Activated gamma-delta T cell treated with Interleukin-2 at 50 U/mL for 16 hours (primary cell): ENCODE measurements at places on chromosomes 5 and 9.

DNA sequence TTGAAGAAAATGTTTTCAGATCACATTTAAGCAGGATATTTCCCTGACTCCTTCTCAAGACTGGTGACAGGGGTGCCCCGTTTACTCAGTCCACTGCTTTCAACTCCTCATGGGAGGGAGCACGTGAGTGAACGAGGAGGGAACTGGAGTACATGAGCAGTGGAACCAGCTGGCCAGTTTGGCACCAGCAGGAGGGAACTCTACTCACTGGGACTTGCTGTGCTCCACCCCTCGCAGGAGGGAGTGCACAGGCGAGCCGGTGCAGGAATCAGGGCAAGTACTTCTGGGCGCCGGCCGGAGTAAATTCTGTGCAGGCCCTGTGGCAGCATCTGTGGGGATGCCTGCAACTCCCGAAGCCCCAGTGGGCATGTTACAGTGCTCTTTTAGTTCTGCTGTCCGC lies 1941.1 kb upstream of the C9orf72 start:
- no peak for DNase-seq

- peak; percentile 4 for DNase-seq
These were observed 947 bp upstream of the MARCHF3 start for GRCh38 chr5:127031147-127031862.

DNA sequence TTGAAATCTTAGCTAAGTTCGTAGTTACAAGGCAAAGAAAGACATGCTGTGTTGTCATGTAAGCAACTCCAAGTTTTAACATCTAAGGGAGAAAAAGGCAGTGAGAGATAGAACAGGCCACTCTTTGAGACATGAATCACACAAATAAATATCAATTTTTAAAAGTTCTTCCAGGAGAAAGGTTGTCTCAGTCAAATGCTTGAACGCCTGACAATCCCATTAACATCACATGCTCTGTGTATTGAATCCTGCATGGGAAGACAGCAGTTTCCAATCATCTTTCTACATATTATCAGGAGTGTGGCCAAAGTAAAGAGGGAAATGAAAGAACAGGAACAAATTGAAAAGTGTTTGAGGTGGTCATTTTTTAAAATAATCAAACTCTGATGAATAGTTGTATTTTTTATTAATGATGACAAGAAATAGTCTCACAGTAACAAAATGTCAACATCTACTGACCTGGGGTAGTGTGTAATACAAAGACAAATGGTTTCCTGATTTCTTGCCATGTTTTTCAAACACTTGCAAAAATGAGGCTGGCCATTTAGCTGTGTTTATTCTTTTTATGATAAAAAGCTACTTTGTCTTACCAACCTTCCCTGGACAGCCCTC lies 6.4 kb upstream of the C6 start:
- DNase-seq = no peak

GRCh38 chr9:93173365-93174051 lies 10.4 kb upstream of the WNK2 start:
- DNase-seq = no peak

GRCh38 chr5:90503596-90503995 lies 25.8 kb downstream of the LYSMD3 start:
- no peak for DNase-seq
